ENCODE measurements at places on chromosomes 11 and 22. TPM values are rescaled to one million over a fixed set of nuclear protein-coding genes. Genes with fewer than 3 reads are reported as not detected.

The DEFB131B gene
- total RNA-seq: not detected

The ELFN2 gene
- total RNA-seq: 0.11 TPM

The PTPRCAP gene
- total RNA-seq: 6.1 TPM

The APOBEC3B gene
- total RNA-seq: 6.5 TPM

The HSD17B12 gene
- 68.9 TPM for total RNA-seq

The KDM4E gene
- total RNA-seq: not detected

The APOBEC3G gene
- 12.2 TPM for total RNA-seq

The RASGRP2 gene
- 29.5 TPM for total RNA-seq

The IGSF22 gene
- total RNA-seq: 0.03 TPM

Measured in cardiac muscle cell (in vitro differentiated cells and primary cell).